ENCODE measurements at places on chromosomes 5 and 9.

DNA sequence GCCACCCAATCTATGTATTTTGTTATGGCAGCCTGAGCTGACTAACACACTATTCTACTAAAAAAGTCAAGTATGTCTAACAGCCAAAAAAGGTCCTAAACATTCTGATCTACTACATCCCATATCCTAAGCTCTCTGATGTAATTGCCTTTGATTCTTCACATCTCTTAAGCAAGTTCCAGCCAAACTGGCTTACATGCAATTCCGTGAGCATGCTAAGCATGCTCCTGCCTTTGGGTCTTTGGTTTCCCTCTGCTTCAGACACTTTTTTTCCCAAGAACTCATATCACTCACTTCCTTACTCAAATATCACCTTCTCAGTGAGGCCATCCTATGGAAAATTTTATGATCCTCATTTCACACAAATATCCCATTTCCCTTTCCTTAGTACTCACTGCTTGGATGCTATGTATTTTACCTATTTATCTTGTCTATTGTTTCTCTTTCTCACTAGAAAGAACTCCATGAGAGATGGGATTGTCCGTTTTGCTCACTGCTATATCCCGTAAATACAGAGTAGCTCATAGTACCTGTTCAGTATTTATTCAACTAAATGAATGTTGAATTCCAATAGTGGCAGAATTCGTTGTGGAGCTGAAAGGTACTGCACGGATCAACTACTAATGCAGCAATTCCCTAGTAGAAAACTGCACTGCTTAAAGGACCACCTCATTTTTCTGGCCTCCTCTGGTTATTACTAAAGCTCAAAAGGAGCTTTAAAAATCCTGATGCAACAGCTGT is 2.3 kb upstream of the SLC12A2 start:
- DNase-seq: no peak

DNA sequence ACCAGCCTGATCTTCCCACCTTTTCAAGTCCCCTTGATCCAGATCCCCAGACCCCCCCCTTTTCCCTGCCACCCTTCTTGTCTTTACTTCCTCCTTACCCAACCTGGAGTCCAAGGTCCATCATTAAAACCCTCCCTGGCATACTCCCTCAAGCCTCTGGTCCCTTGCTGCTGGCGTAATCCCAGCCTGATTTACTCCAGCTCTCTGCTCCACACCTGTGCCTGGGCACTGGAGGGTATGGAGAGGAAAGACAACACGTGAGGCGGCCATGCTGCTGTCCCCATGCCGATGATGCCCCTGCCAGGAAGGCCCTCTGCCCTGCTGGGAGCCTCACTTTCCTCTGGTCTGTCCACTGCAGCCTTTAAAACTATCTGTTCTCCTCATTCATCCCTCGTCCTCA is 5.1 kb downstream of the B4GALT7 start:
- no peak for DNase-seq

DNA sequence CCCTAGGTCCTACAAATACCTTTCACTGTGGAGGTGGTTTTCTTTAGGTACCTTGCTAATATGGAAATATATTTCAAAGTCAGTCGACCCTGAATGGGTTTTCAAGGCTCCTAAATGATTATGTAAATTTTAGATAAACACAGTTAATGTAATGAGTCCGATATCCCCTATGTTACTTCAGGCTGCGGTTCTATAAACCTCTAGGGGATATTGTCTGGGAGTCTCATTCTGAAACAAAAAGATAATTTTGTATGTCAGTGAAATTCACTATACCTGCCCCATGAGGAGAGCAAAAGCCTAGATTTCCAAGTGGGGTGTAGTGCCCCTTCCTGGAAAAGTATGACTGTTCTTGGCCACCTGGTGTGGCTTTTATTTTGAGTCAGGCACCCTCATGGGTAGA is 377.3 kb downstream of the ICE1 start:
- no peak for DNase-seq

DNA sequence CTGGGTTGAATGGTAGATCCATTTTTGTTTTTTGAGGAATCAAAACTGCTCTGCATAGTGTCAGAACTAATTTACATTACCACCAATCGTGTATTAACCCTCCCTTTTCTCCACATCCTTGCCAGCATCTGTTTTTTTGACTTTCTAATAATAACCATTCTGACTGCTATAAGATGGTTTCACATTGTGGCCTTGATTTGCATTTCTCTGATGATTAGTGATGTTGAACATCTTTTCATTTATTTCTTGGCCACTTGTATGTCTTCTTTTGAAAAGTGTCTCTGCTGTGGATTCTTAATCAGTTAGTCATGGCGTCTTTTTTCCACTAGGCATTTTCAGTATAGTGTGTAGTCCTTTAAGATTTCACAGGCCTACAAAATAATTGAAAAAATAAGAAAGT is 2144.3 kb upstream of the C9orf72 start:
- no peak for DNase-seq

Measured in breast epithelium (tissue), 4 donors.